NCI-H748 treated with DMSO at 0.1 percent for 48 hours (cell line): ENCODE measurements at places on chromosomes 7 and 10.

DNA sequence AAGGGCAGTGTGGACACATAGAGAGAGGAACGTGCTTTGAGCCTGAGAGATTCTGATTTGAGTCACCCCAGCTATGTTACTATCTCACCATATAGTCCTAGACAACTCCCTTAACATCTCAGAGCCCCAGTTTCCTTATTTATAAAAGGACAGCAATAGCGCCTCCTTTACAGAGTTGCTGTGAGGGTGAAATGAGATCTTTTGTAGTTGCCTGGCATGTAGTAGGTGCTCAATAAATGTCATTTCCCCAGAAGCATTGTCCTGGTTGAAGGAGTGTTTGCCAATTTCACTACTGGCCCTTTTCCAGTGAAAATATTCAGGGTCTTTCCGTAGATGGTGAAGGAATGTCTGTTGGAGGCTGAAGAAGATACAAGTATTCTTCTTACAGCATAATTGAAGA, 51.3 kb upstream of the FAM180A start:
- DNase-seq, result no peak

GRCh38 chr7:77520261-77520660, 16.8 kb upstream of the PTPN12 start:
- no peak for DNase-seq

GRCh38 chr7:66905278-66905677, 15.7 kb upstream of the TMEM248 start:
- no peak for DNase-seq

DNA sequence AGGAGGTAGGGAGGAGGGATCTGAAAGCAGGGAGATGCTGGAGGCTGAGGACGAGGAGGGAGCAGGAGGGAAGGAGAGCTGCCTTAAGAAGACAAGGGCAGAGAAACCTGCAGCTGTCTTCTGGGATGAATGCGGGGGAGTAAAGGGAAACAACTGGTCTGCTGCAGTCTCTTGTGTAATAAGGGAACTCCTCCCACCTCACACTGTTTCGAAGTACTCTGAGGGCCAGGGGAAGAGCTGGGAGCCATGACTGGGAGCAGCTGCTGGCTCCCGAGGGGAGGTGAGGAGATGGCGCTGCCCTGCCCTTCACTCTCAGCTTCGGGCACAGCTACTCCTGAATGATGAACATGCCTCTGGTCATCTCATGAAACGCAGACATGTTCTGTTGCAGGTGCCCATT, 65.1 kb downstream of the CLEC2L start:
- no peak for DNase-seq

GRCh38 chr10:119917777-119918176, 25.2 kb downstream of the SEC23IP start:
- DNase-seq, result no peak

DNA sequence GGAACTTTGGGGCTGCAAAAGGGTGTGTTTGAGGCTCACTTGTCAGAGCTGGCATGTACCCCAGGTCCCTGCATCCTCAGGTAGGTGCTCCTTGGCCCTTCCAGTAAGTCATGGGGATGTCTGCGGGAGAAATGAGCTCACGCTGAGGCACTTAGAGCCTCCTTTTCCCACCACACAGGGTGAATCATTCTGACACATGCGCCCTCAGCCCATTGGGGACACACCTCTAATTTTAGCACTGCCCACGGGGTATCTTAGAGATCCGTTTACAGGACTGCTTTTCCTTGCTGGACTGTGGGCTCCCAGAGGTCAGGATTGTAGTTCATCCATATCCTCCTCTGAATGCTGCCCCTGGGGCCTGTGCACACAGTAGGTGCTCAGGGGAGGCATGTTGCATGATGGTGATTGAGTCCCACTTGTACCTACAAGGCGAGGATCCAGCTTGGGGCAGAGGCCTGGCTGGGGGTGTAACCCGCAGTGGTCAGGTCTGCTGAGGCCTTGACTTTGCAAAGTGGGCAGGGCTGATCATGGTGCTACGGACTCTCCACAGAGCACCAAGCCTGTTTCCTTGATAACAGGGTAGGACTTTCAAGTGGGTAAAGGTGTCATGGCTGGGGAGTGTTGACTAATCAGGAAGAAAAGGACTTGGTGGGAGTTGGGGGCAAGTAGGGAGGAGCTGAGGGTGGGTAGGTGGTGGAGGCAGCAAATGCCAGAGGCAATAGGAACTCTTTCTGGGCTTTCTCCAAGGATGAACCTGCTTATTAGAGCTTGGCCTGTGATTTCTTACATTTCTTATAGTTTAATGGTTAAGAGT, 5.8 kb downstream of the TSPAN15 start:
- no peak for DNase-seq
